Frontal cortex (tissue), 4 donors: ENCODE measurements at places on chromosomes 5 and 9. TPM values are rescaled to one million over a fixed set of nuclear protein-coding genes. Genes with fewer than 3 reads are reported as not detected.

The CTNND2 gene
- 74.2 TPM for total RNA-seq

The LRRTM2 gene
- 99.5 TPM for total RNA-seq

The CCNH gene
- 118 TPM for total RNA-seq

The C9orf50 gene
- not detected for total RNA-seq

The FANCG gene
- 18.8 TPM for total RNA-seq

The OTULINL gene
- total RNA-seq, result 18.8 TPM

The BHMT2 gene
- 0.41 TPM for total RNA-seq

The TRMT10B gene
- 3.7 TPM for total RNA-seq

The CCIN gene
- not detected for total RNA-seq
